T-helper 9 cell (primary cell): ENCODE measurements at places on chromosomes 2 and 18.

DNA sequence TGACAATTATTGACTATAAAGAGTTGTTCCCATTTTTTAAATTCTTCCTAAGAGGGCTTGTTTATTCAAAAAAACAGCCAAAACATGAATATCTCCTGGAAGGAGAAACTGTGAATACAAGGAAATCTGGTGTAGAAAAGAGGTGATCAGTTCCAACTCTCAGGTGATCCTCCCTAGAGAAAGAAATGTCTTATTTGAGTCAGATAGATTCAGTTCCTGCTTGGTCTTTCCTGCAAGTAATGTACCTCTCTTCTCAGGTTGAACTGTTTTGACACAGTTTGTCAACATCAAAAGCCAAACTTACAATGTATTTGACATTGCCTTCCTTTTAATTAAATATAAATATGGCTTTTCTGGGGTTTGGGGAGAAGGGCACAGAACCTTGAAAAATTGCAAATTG, 567.4 kb downstream of the ARHGAP15 start:
- no peak for DNase-seq

DNA sequence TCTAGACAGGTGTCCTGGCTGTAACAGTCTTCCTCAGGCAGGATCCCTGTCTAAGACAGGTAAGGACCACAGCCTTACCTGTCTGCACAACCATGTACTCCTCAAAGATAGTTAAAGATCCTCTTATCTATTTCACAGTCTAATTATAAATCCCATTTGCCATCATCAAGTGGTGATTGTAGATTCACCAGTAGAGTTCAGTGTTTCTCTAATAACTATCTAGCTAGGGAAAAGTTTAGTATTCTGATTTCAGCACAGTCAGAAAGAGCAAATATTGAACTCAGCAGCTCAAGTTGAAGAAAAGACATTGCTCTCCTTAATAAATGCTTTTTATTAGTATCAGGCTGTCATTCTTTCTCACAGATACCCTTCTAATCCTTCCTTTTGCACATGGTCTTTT, 1305.5 kb upstream of the NXPH2 start:
- DNase-seq = no peak

DNA sequence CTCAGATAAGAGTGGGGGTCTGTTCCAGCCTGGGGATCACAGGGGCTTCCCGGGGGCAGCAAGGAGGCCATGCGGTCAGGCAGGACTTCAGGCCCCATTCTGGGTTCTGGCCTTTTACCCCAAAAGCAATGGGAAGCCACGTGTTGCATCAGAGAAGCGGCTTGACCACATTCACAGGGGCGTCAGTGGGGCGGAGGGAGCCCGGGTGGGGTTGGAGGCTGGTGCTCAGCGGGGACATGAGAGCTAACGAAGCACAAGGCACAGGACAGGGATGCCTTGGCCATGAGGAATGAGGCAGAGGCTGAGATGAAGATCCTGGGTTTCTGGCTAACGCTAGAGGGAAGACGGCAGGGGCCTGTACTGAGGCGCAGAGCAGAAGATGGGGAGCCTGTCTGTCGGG, 6.1 kb downstream of the HJURP start:
- no peak for DNase-seq

DNA sequence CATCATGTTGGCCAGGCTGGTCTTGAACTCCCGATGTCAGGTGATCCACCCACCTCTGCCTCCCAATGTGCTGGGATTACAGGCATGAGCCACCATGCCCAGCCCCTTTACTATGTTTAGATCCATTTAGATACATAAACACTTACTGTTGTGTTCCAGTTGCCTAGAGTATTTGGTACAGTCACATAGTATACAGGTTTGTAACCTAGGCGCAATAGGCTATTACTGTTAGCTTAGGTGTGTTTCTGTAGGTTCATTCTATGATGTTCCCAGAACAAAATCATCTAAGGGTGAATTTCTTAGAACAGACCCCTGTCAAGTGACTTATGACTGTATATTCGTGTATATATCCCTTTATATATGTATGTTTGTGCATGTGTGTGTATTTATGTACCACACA, 61.8 kb downstream of the MYCN start:
- no peak for DNase-seq

GRCh38 chr2:237213315-237214022, 127.8 kb downstream of the COPS8 start:
- no peak for DNase-seq

DNA sequence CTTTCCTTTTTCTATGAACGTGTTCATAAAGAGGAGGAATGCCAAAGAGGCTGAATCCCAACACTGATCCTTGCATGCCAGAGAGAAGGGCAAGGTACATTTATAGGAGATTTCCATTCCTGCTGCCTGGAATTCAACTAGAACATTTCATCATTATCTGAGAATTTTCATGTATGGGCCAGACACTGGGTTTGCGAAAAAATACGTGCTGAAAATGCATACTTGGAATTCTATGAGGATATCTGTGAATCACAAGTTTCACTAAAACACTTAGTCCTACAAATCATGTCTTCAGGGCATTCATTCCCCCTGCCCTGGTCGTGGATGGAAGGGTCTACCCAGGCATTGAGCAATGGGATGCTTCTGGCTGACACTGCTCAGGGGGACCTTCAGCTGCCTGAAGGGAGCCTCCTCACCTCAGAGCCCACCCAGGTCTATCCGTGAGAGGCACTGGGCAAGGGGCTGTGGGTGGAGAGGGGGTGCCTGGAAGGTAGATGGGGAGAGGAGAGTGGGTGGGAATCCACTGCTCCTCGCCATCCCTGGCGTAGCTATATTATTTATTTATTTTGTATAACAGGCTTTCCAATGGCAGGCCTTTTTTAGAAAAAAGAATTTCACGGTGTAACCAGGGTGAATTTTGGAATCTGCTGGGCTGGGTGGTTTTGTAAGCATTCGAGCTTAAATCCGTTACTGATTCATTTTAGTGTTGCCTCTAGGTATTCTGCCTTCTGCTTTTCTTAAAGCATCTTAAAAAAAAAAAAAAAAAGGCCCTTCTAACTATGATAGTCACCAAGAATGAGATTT, 560.6 kb upstream of the ID2 start:
- DNase-seq = no peak

- no peak for DNase-seq
Observed at GRCh38 chr18:77145364-77145901, 12.8 kb upstream of the MBP start.

DNA sequence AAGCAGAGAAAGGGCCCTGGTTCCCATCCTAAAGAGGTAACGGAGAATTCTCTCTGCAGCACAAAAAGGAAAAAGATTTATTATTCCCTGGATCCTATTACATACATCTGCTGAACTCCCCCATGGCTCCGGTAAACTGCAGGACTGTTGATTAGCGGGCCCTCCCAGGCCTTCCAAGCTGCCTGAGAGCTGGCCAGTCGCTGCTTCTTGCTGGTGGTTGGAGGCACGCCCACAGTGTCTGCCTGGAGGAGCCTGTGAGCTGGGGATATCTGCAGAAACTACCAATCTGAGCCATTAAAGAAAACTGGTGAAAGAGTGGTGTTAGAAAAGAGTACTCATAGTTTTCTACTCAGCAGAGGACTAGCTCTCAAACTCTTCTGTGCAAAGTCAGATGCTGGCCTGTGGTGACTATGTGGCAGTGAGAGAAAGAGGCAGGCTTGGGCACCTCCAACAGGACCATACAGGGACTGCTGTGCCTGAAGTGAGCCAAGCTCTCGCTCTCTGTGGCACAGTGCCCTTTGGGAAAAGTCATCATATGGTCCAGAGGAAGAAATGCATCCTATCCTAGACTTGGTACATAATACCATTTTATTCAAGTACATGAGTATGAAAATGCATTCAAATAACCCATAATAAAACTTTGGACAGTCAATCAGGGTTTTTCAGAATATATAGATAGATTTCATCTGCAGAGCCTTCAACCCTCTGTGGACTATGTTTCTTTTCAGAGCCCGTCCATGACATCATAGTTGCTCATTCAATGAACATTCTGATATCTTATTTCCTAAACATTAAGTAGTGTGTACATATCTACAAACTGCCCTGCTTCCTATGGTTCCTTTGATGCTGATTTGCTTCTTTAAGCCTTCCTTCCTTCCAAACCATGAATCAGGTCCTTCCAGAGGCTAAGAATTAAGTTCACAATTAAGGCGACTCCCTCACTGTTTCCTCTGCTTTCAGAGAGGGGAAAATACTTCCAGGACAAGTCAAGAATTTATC, 242.0 kb upstream of the LYPD1 start:
- no peak for DNase-seq

- DNase-seq = no peak
Observed at GRCh38 chr18:4068552-4069158, 386.5 kb downstream of the DLGAP1 start.

DNA sequence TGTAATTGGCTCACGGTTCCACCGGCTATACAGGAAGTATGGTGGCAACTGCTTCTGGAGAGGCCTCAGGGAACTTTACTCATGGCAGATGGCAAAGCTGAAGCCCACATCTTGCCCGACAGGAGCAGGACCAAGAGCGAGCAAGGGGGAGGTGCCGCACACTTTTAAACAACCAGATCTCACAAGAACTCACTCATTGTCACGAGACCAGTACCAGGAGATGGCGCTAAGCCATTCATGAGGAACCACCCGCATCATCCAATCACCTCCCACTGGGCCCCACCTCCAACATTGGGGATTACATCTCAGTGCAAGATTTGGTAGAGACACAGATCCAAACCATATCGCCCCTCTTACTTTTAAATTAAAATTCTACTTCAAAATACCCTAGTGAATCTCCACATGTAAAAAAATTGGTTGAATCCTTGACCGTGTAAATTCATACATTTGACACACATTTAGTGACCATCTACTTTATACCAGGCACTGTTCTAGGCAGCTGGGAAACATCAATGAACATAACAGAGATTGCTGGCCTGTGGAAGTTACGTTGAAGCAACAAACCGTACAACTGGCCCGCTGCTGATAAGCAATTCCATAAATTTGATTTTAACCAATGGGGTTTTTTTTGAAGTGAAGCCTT, 87.6 kb downstream of the ALPK2 start:
- DNase-seq = peak; percentile 10

- DNase-seq = no peak
Observed at GRCh38 chr2:109129921-109130722, 1.1 kb downstream of the SH3RF3 start.

- no peak for DNase-seq
Observed at GRCh38 chr2:172667581-172668325, 67.9 kb upstream of the RAPGEF4 start.

GRCh38 chr2:167140767-167141166, 252.5 kb downstream of the XIRP2 start:
- no peak for DNase-seq

DNA sequence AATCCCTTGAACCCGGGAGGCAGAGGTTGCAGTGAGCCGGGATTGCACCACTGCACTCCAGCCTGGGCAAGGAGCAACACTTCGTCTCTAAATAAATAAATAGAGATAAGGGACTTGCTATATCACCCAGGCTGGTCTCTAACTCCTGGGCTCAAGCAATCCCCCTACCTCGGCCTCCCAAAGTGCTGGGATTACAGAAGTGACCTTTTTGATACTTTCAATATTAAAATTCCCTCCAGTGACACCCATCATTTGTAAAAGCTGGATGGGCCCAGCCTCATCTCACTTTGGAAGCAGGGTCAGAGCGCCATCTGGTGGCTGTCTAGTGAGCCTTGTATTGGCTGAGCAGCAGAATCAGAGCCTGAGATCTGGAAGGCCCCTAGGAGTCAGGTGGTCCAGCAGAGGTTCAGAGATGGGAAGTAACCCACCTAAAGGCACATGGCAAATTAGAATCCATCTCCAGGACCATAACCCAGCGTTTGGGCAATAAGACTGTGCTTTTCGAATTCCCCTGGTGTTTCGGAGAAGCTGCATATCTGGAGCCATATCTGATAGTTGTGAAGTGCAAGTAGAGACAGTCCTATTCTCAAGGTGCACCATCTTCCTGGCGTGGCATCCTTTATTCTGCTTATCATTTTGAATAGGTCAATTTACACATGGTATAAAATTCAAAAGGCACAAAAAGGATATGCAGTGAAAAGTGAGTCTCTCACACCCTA, 18.3 kb upstream of the SLC35F6 start:
- peak; percentile 75 for DNase-seq

DNA sequence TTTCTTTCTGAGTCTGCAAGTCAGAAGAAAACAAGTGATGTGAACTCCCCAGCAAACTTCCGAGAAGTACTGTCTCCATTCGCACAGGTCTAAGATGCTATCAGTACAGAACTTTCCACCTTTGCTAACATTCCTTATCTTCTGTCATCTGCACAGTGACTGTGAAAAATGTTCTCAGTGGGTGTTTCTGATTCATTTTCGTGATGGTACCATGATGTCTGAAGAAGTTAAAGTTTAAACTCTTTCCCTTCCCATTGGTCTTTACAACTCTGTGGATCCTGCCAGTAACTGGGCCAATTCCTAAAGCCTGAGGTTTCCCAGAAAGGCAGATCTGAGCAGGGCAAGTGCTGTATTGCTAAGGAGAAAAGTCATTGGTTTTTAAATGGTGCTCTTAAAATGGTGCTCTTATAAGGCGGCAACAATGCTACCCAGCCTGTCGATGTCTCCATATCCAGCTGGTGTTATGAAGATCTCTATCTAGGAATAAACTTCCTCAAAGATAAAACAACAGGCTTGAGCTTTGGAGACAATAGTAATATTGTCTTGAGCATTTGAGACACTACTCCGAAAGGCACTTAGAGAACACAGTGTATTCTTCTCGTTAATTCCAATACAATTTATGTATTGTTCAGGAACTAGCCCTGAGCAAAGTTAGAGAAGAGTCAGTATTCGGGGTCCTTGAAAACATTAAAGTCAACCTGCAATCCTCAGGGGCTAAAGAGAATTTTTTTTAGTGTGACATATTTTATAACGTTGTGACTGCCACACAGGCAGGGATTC, 232.3 kb downstream of the OSR1 start:
- no peak for DNase-seq

DNA sequence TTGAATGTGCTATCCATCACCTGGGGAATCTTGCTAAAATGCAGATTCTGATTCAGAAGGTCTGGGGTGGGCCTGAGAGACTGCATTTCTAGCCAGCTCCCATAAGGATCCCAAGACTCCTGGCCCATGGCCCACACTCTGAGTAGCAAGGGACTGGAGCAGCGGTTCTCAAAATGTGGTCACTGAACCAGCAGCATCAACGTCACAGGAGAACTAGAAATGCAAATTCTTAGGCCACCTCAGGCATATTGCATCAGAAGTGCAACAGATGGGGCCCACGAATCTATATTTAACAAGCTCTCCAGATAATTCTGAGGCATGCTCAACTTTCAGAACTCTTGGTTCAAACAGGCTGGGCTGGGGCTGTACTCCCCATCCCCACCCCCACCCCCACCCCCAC, 74.6 kb downstream of the DHRS9 start:
- no peak for DNase-seq

- no peak for DNase-seq
Observed at GRCh38 chr2:105597806-105598803, 146.6 kb upstream of the NCK2 start.

DNA sequence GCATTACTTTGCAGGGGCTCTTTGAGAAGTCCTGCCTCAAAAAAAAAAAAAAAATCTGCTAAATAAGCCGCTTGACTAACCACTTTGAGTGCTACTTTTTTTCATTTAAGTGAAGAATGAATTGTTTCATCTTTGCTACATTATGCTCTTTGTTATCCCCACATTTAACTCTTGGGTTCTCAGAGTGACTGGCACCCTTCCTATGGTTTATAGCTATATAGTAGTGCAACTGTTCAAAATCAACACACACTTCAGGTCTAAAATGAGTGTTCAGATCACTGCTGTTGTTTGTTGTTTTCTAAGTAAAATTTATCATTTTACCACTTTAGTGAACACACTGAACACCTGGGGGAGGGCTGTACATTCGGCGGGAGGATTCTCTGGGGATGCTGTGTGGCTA, 13.6 kb downstream of the STPG4 start:
- no peak for DNase-seq
